NCI-H2029 treated with DMSO at 0.1 percent for 48 hours (cell line): ENCODE measurements at places on chromosomes 12 and 14.

DNA sequence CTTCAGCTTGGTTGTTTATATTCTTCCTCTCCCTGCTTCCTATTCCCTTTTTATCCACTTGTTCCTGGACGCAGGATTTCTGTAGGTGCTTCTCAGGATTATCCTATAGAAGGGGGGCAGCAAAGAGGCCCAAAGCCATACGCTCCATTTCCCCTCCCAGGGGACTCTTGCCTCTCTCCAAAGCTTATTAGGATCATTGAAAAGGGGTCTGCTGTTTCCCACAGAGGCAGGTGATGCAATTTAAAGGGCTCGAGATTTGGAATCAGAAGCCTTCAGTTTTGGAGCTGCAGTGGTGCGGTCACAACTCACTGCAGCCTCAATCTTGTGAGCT lies 31.5 kb upstream of the SYNDIG1L start:
- no peak for DNase-seq

GRCh38 chr12:45915405-45915804 lies 75.0 kb downstream of the SCAF11 start:
- DNase-seq: no peak

- no peak for DNase-seq
These were observed 39.7 kb upstream of the GZMB start for GRCh38 chr14:24673534-24674203.

DNA sequence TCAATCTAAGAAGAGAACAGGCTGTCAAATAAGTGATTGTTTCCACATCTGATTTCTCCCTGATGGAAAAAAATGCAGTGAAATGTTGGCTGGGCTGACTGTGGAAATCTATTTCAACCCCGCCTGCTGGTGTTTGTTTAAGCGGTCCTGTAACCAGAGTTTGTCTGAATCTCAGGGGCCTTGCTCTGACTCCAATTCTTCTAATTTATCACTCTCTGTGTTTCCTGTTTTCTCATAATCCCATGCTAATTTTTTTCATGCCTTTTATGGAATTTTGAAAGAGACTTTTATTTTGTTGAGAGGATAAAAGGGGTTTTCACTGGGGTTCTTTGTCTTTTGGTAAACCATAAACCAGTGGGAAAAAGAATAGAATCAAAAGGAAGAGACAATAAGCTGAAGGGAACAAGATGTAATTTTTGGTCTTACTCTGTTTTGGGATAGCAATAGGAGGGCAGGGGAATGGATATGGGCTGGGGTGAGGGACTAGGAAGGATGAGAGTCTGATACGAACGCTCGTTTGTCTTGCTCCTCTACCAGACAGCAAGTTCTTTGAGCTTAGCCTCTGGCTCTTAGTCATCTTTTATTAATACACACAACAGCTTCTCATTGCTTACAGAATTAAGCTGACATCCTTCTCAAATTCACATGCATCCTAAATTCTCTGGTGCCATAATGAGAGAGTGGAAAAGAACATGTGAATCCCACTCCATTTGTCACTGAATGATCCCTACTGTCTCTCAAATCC lies 8.0 kb upstream of the MGP start:
- DNase-seq: no peak

- DNase-seq: no peak
These were observed 7.8 kb upstream of the CACNA2D4 start for GRCh38 chr12:1926251-1926657.

- peak; percentile 95 for DNase-seq
These were observed 5.4 kb downstream of the SIX6 start for GRCh38 chr14:60514378-60514740.

GRCh38 chr12:37546901-37547475 lies 769.6 kb upstream of the ALG10B start:
- no peak for DNase-seq

- DNase-seq: no peak
These were observed 83.3 kb downstream of the B4GALNT3 start for GRCh38 chr12:543114-543451.

- DNase-seq: no peak
These were observed 32.4 kb downstream of the FERMT2 start for GRCh38 chr14:52918486-52918885.

DNA sequence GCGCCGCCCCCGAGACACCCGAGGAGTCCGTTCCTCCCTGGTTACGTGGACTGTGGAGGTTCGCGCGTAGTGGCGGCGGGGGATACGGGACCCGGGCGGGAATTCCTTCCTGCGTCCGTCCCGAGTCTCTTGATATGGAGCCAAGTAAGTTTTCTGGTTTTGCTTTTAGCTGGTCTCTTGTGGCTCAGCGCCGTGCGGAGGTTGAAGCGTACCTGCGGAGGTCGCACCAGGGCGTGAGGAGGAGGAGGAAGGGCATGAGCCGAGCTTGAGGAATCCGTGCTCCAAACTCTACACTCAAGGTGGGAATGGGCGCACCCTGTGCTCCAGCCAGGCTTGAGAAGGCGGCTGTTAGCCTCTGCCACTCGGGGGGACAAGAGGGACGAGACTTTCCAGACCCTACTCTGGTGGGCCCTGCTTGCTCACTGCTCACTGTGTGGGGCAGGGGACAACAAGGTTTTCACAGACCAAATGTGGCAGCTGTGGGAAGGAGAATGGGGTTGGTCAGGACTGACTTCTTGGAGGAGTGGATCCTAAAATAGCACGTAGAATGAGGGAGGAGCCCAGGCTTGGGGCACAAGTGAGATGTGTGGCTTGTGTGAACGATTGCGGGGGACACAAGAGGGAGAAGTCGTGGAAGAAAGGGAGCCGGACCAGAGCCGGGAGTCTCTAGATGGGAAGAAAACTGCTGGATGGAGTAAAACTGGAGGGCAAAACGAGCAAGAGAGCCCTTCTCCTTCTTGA lies 577 bp downstream of the ATG101 start:
- no peak for DNase-seq
